Activated CD8-positive, alpha-beta T cell treated with anti-CD3 and anti-CD28 coated beads for 36 hours (primary cell): ENCODE measurements at places on chromosomes 1 and 21. TPM values are rescaled to one million over a fixed set of nuclear protein-coding genes. Genes with fewer than 3 reads are reported as not detected.

DNA sequence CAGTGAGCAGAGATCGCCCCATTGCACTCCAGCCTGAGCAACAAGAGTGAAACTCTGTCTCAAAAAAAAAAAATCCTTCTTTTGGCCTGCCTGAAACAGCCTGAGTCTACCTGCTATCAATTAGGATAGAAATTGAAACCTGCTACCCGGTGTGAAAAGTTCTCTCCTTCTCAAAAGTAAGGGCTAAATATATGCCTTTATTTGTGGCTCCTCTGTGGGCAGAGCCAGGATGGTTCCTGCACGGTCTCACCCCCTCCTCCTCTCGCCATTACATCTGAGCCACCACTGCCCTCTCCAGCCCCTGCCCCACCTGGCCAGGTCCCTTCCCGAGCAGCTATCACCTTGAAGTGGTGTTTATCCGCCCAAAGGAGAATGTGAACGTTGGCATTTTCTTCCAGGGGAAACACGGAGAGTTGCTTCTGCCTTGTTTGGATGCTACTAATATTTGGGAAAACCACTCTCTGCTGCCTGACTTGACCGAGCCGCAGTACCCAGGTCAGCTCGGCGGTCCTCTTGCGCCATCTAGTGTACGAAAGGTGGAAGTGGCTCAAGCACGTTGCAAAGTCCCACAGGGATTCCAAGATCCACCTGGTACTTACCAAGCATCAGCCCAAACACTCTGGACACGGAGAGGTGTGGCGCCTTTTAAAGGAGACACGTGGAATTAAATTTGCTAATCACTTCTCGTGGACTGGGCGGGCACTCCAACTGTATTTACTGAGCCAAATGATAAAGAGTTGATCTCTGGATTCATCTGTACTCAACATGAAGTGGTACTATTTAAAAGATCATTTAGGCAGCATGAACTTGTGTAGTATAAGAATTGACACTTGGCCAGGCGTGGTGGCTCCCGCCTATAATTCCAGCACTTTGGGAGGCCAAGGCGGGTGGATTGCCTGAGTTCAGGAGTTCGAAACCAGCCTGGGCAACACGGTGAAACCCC lies 31.9 kb downstream of the SETD4 start:
- peak; percentile 73 for DNase-seq

Gene PPIAL4G
- total RNA-seq = not detected

- DNase-seq = no peak
Measured at GRCh38 chr1:192170196-192170984, 12.1 kb downstream of the RGS18 start.

DNA sequence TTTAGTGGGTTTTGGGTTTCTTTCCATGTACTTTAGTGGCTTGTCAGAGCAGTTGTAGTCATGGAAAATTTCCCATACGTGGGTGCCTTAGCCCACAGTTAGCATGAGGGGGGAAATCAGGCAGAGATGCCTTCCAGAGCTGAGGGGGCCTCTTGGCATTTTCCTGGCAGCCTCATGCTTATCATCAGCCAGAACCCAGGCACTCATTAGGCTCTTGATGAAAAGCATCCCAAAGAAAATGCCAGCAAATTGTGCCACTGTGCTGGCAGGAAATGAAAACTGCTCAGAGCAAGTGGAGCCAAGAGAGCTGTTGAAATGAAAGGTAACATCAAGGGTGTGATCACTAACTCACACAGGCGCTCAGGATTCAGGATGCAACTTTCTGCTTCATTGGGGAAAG lies 128.0 kb downstream of the TNNI3K start:
- DNase-seq = no peak

Gene CD84
- 20.1 TPM for total RNA-seq

DNA sequence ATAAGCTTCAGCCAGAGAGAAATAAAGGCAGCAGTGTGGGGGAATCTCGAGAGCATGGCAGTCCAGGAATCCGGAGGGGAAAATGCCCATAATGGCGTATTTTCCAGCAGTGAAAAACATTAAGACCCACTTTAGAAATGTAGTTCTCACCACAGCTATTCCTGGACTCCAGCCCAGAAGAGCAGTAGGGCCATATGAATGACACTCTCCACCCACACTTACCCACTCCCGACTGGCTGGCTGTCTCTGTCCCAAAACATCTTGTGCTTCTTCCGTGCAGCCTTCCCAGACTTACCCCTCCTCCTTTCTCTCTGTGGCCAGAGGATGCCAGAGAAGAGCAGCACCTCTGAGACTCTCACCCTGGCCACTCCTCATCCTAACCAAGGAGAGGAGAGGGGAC lies 56.4 kb downstream of the TRABD2B start:
- DNase-seq = no peak

DNA sequence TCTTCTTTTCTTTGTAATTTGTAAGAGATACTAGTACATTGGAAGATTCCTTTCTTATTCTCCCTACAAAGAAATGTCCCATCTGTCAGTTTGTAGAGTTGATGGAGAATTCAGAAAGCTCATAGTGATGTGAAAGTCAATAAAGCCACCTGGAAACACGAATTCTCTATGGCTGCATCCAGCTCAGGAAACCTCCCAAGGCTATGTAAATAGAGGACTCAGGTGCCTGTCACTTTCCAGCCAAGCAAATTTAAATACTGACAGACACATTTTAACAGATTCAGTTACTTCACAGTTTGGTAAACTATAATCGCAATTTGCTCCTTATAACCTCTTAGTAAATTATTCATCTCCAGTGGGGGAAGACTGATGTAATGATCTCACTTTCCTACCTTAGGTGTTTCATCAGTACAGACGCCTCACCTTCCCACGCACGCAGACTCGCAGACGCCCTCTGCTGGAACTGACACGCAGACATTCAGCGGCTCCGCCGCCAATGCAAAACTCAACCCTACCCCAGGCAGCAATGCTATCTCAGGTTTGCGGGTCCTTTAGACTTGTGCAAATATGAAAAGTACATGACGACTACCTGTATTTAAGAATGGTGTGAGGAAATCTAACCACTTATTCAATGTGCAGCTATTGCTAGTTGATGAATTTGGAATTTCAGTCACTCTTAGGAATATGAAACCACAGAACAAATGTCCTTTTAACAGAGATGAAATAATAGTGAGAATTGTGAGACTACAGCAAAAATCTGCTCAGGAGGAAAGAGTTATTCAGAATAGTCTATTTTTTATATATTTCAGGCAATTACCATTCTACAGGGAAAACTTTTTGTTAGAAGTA lies 60.6 kb downstream of the PTPRC start:
- DNase-seq = peak; percentile 86

GRCh38 chr1:27220096-27220495 lies 14.3 kb upstream of the WDTC1 start:
- no peak for DNase-seq

Gene HSD3B1
- not detected for total RNA-seq

DNA sequence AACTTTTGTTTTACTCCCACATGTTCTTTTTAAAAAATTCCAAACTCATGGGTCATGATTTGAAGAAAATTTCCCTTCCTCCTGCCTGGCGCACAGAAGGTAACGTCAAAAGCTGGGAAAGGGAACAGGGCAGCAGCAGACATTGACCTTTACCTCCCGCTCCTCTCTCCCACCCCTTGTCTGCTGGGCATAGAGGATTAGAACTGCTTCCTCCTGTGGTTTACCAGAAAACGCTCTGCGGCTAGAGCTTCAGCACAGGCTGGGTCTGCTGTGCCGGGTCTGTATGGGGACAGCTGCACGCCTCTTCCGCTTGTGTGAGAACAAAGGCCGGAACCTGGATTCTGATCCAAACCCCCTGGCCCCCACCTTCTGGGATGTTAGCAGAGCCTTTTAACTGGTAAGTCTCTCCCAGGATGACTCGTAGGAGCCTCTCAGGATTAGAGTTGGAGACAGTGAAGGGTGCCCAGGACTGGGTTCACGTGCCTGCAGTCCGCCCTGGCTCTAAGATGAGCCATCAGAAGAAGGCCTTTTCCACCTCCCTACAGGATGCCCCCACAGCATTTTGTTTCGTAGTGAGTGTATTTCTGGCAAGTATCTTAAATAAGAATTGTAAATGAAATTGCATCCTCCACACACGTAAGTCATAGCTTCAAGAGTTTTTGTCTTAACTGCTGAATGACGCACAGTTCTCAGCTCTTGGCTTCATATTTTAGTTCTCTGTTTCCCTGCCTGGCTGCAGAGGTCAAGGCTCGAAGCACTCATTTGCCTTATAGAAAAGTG lies 5.2 kb downstream of the H6PD start:
- peak; percentile 84 for DNase-seq

Gene FNDC7
- not detected for total RNA-seq

GRCh38 chr1:23023174-23023845 lies 4.0 kb downstream of the KDM1A start:
- DNase-seq = no peak

DNA sequence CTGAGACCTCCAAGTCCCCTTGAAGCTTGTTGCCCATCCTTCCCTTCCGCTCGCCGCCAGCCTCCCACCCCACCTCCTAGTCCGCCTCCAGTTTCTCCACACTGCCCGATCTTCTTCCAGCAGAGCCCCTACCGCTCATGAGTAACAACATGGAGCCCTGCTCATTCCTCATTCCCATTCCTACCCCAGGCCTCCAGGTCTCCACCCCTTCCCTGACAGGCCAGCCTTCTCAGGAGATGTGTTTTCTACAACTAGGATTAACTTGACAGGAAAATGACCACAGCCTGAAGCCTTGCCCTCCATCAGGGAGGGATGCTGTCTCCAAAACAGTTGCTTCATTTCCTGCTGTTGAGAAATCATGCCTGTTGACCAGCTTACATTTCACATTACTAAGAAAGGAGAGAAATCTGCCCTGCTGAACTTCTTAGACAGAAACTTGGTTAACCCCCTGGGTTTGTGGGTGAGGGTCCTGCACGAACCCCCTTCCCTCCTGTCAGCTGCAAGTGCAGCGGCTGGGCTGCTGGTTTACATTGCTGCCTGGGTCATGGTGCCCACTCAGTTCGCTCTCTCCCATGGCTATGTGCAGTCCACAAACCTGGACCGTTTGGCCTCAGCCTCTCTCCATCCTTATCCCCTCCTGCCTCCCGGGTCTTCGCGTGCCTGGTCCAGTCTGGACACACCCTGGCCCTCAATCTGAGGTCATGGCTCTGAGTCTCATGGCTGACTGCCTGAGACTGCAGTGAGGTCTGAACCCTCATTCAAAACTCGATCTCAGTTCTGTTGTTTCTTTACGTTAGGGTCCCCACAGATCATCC lies 16.1 kb upstream of the CHI3L1 start:
- no peak for DNase-seq

DNA sequence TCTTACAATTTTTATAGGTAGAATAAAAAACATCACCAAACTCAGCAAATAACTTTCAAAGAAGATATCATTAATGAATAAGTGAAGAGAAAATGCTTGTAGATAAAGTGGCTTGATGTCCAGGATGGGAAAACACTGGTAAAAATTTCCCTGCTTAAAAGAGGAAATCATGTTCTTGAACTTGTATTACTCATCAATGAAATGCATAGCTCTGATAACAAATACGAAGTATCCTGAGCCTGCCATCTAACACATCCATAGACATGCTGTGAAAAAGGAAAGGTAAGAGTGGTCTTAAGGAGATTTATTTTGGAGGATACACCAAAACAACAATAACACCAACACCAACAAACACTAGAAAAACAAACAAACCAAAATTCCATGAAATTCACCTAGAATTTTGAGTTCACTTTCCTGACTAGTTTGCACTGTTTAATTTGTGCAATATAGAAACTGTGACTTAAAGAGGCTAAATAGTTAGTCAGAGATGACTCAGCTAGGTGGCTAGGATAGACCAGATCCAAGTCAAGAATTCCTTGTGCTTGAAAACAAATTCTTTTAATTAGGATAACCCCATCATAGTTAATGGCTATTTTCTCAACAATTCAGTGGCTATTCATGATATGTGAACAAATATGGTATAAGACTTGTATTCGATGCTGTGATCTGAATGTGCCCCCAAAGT lies 179.8 kb upstream of the KCNK2 start:
- no peak for DNase-seq

Gene GNAT2
- 0.81 TPM for total RNA-seq

GRCh38 chr1:8205771-8206170 lies 112.1 kb upstream of the SLC45A1 start:
- no peak for DNase-seq
